NCI-H1417 treated with DMSO at 0.1 percent for 48 hours (cell line): ENCODE measurements at places on chromosomes 12 and 14.

- DNase-seq: no peak
Measured at GRCh38 chr12:78470354-78471195, 394.0 kb upstream of the SYT1 start.

- DNase-seq: no peak
Measured at GRCh38 chr12:11798006-11798708, 148.7 kb downstream of the ETV6 start.

- DNase-seq: no peak
Measured at GRCh38 chr14:87508333-87508732, 484.6 kb downstream of the GALC start.

DNA sequence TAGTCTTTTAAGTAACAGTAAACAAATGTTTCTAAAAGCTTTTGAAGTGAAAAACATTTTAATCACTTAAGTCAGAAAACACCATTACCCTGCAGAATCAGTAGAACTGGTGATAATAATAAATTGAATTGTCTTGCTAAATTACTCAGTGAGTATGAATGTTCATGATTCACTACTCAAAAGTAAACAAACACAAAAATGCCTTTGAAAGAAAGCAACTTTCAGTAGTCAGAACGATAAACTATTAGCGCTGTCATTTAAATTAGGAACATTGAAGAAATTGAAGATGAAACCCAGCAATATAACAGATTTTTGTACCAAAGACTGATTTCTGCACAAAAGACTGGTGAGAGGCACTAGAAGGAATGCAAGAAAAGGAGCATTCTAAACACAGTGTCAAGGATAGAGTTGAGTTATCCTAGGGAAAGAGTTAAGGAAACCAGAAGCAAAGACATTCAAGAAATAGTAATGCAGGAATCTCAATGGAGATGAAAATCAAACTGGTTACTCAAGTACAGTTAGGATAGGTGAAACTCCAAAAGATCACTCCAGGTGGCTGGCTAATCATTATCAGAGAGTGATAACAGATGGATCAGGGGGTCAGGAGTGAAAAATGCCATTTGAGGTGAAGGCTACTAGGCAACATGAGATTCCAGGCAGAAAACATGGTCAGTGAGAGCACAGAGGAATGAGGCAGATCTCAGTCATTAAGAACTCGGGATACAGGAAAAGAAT lies 77.4 kb upstream of the ALG10 start:
- DNase-seq: no peak

- DNase-seq: peak; percentile 49
Measured at GRCh38 chr12:54358191-54358944, 5.9 kb downstream of the GPR84 start.

DNA sequence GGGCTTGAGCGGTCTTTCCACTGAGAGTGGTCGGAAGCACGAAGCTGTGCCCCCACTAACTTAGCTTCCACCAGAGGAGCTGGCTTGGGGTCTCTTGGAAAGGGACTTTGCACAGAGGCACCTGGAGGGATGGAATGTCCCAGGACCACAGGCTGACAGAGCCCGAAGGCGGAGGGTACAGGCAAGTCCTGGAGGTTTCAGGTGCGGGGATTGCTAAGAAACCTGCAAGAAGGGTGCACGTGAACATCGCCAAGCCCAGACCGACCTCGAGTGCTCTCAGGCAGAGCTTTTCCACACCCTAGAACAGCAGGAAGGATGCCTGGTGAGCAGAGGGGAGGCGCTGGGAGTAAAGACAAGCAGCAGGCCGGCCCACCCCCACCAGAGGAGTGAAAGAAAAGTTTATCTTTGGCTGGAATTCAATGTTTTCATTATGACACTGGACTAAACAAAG lies 61.6 kb downstream of the SERPINA3 start:
- DNase-seq: no peak

- no peak for DNase-seq
Measured at GRCh38 chr12:50925920-50926319, 26.4 kb upstream of the HIGD1C start.

DNA sequence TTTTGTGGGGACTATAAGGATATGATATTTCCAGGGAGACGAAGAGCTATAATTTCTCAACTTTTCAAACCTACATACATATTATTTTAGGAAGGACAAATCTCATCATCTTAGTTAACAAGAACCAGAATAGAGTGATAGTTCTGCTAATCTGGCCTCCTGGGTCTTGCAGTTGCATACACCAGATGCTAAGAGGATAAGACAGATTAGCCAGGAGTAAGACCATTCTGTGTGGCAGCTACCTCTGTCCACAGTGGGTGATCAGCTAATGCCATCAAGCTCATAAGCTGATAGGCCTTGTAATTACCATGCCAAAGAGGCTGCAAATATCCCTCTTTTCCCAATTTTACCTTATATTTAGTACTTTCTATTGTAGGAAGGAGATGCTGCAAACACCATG lies 776.8 kb downstream of the NRXN3 start:
- DNase-seq: no peak

DNA sequence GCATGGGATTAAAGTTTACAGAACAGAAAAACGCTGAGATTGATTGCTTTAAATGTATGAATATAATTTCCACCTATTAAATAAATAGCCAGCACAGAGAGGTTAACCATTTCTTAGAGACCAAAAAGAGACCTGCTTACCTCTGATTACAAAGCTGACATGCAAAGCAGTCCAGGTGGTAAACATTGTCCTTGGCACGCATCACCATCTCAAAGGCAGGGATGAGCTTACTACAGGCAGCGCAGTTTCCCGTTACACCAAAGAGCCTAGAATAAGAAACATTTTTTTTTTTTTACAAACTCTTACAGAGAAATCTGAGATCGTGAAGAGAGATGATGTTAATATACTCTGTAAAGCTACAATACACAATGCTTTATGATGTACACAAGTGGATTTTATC lies 45.7 kb downstream of the LMO3 start:
- no peak for DNase-seq

DNA sequence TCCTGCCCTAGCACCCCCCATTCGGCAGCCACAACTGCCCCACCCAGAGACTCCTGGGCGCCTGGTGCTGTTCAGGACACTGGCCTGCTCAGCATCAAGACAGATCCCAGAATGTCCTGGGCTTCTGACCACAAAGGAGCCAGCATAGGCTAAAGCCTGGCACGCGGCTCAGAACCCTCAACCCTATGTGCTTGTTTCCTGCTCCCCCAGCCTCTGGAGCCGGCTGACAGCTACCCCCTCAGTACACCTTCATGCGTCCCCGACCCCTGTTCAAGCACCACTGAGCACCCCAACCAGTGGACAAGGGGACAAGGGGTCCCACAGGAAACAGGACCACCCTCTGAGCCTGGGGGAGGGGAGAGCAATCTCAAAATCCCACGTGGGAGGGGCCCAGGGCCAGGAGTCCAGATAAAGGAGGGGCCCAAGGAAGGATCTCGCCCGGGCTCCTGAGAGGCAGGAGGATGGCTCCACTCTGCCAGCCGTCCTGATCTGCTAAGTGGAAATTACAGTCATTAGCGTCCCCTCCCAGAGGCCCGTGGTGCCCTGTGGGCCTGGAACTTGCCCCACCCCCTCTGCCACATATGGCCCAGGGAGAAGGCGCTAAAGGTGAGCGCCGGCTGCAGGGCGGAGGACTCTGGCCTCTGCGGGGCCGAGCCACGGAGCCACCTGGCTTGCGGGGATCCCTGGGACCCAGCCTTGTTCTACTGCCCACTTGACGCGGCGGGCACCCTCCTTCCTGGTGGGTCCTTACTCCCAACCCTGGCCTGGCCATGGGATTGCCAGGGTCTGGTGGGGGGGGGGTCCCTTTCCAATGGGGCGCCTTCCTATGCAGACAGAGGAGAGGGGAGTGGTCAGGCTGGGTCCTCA lies 27.2 kb upstream of the GPR132 start:
- DNase-seq: no peak

DNA sequence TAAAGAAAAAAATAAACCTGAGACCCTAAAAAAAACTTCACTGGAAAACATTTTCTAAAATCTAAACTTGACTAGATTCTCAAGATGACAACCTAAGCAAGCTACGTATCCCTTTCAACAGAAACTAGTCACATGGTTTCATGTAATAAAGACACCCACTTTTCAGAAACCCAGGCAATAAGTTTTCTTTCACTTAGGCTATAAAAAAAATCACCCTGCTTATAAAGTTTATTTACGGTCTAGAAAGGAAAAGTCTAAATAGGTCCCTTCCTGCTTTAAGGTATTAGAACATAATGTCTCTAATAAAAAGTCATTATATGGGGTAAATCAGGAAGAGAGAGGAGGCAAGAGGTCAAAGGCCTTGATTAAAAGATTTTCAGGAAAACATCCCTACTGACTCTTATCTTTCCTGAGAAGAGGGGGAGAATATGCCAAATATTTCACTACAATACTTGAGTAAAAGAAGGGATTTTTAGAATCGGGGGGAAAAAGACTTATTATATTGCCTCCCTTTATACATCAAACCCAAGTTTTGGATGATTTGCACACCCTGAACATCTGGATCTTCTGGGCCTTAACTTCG lies 9.5 kb downstream of the CLIP1 start:
- no peak for DNase-seq

DNA sequence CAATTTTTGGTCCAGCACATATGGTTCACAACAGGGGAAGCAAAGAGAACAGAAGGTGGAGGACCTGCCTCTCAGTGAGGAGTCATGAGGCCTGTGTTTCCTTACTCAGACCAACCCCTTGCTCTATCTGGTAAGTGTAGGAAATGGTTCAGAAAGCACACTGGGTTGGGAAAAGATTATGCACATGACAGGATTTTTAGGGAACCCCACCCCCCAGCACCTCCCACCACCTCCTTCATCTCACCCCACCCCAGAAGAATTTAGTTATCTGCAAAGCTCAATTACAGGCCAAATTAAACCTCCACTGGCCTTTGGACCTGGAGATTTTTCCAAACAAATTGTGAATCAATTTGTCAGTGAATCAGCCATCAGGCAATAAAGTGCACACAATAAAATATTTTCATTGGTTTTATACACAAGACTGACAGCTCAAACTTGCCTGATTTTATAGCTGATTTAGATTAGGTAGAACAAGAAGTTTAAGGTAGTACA lies 132.8 kb downstream of the DACT1 start:
- DNase-seq: no peak

GRCh38 chr14:78425330-78425729 lies 255.2 kb downstream of the NRXN3 start:
- DNase-seq: no peak

DNA sequence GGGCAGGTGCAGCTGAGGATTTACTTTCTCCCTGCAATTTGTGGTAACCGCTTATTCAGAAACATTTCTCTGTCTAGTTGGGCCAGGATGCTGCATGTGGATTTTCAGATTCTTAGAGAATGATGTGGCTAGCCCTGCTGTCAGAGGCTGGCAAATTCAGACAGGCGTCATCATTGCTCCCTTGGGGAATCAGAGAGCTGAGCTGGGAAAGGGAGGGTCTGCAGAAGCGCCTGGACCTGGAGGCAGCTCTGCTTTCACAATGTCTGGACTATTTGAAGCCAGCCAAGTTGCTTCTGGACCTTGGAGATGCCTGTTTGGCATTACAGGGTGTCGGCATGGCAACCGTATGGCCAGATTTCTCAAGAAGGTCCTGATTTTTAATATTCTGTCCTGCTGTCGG lies 3.4 kb downstream of the GALNT16 start:
- no peak for DNase-seq

DNA sequence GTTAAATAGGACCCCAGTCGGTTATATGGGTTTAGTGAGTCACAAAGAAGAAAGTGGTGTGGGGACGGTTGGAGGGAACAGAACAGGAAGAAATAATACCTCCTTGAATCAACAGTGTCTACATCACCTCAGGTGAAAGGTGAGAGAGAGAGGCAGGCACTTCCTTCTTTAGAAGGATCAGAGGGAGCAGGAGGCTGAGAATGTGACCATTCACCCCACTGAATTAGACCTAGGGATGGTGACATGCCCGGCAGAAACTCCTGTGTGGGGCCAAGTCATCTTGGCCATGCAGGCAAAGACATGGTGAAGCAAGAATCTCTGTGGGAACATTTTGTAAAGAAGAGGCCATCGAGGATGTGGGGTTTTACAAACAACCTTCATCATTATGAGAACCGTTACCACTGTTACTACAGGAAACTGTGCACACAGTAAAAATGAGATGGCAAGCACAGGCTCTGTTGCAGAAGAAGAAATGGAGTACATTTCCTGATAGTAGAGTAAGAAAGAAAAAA lies 1196.9 kb downstream of the VRK1 start:
- no peak for DNase-seq

DNA sequence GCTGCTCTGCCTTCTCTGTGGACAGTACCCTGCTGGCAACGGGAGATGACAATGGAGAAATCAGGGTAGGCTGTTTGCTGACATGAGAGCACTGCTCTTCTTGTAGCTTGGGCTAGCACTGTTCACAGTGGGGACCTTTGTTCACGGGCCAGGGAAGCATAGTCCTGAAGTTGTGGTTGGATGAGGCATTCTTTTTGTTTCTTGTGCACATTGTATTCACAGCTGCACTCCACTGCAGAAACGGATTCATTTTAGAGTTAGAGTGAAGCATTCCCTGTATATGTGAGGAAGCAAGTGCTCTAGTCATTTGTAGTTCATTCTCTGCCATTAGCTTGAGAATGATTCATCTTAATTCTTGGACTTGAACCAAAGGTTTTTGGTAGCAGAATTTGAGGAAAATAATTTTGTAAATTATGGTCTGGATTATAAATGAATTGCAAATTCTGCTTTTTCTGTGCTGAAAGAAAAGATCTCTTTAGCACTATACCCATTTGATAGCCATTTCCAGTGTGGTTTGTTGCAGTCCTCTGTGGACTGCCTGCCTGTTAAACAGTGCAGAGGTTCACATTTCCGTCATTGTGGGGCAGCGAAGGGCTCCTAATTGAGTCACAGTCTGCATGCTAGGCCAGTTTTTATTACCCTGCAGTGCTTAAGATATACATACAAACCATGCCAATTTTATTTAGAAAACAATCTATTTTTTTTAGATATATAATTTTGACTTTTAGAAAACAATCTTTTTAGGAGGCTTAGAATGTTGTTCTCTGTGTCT lies 80.6 kb downstream of the APAF1 start:
- no peak for DNase-seq

DNA sequence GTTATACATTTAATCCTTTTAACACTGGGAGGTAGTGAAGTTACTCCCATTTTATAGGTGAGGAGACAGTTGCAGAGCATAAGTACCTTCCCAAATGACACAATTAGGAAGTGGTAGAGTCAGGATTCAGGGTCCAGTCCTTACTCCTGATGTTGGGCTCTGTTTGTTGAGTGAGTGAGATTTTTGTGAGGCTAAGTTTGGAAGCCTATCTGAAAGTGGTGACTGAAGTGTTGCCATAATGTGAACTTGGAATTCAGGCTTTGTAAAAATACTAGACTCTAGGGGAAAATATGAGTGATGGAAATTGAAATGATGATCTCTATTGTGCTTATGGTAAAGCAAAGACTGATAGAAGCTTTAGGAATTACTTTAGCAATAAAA lies 2.2 kb downstream of the NUDT4 start:
- no peak for DNase-seq
